Eye (tissue), 1 donor: ENCODE measurements at places on chromosomes 5 and 9.

- peak; percentile 39 for DNase-seq
Measured at GRCh38 chr5:43514025-43514424, 923 bp downstream of the C5orf34 start.

DNA sequence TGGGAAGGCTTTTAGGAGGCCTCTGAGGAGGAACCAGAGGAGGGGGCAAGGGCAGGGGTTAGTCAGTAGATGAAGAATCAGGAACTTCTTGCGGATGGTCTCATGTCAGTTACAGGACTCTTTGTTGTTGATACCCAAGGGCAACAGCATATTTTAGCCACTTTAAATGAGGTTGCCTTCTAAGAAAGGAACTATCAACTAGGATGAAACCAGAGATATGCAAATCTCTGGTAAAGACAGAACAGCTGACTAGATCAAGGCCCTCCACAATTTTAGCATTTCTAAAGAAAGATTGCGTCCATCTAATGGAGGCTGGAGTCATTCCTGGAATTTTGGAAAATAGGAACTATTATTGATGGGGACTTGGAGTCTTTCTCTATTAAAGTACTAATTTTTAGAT is 57.7 kb upstream of the KLF4 start:
- DNase-seq = no peak

DNA sequence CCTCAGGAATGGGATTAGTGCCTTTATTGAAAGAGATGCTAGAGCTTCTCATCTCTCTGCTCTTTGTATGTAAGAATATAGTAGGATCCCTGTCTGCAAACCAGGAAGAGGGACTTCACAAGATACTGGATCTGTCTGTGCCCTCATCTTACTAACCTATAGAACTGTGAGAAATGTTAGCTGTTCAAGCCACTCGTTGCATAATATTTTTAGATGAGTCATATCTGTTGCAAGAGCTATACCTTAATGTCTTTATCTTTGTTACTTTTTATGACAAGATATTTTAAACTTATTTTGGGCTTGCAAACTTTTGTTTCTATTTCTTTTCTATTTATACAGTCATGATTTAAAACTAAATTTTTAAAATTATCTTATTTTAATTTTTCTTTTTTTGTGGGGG is 1296.8 kb upstream of the CDH6 start:
- DNase-seq = no peak

- DNase-seq = peak; percentile 95
Measured at GRCh38 chr9:78035383-78035993, 3.9 kb upstream of the GNAQ start.

GRCh38 chr9:91954841-91955471 is 4.9 kb upstream of the ROR2 start:
- peak; percentile 87 for DNase-seq

GRCh38 chr9:91060520-91061343 is 259.1 kb downstream of the SYK start:
- peak; percentile 25 for DNase-seq

DNA sequence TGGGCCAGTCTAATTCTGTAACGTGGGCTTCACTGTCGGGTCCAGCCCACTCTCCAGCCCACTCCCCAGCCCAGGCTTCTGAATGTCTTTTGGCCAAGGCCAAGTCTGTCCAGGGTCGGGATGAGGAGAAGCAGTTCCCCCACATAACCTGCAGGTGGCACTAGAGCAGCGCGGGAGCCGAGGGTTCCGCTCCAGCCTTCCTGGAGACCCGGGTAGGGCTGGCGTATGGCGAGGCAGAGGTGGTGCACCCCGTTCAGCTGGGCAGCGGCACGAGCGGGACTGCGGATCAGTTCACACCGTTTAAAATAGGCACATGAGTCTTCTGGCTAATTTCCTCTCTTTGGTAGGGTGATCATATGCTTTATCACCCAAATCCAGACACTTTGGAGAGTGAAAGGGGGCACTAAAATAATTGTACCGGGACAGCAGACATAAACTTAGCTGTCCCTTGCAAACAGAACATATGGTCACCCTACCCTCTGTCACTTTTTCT is 185.9 kb downstream of the MSX2 start:
- DNase-seq = peak; percentile 91

GRCh38 chr9:135136991-135137832 is 49.7 kb downstream of the OLFM1 start:
- DNase-seq = peak; percentile 79

- no peak for DNase-seq
Measured at GRCh38 chr5:32357658-32358057, 44.9 kb upstream of the MTMR12 start.
